ENCODE measurements at places on chromosomes 7 and 10.

DNA sequence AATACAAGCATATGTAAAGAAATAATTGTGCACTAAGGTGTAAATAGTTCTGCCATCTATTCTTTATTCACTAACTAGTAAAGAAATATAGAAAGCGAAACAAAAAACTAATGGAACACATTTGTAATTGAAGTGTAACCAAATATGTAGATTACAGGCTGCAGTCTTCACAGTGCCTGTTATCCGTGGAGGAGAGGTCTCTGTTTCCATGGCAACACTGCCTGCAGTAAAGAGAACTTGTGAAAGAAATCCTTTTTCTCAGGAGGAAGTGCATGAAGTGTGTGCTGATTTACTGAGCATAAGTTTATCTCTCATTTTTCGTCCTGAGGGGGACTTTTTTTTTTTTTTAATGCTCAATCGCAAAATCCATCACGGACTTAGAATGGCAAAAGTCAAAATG is 102.5 kb downstream of the APBB1IP start:
- DNase-seq: peak; percentile 78

GRCh38 chr10:60335708-60336107 is 54.0 kb downstream of the ANK3 start:
- no peak for DNase-seq

- DNase-seq: no peak
Observed at GRCh38 chr7:16083931-16084330, 337.4 kb downstream of the CRPPA start.

DNA sequence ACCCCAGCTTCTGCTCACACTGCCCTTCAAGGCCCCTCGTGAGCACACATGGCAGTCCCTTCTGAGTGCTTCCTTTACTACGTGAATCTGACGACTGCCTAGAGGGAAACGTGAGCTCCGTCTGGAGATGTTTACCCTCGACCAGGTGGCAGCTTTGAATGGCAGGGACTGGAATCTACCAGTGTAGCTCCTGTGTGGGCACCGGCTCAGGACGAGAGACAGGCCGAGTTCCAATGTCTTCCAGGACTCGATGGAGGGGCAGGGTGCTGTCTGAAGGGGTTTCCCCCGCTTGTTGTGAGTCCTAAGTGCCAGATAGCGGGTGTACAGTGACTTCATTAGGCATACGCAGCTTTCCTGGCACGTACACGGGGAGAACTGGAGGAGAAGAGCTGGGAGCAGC is 229.9 kb downstream of the ADARB2 start:
- no peak for DNase-seq

DNA sequence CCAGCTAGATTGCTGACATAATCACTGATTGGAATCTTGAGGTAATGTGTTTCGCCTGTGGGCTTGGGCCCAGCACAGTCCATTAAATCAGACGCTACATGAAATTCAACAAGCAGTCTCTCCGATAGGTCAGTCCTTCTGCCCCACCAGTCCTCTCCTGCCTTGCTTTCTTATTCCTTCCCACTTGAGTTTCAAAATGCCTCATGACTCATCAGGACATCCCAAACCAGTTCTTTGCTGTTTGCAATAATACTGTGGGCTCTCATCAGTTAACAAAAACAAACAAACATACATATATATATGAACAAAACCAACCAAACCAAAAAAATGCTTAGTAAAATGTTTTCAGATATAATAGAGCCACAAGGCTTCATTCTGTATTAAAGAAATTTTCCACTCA is 599.0 kb downstream of the SORCS1 start:
- DNase-seq: no peak

GRCh38 chr10:24503461-24504320 is 220.0 kb downstream of the ARHGAP21 start:
- DNase-seq: peak; percentile 56

GRCh38 chr7:4797858-4798705 is 22.7 kb downstream of the AP5Z1 start:
- peak; percentile 83 for DNase-seq

DNA sequence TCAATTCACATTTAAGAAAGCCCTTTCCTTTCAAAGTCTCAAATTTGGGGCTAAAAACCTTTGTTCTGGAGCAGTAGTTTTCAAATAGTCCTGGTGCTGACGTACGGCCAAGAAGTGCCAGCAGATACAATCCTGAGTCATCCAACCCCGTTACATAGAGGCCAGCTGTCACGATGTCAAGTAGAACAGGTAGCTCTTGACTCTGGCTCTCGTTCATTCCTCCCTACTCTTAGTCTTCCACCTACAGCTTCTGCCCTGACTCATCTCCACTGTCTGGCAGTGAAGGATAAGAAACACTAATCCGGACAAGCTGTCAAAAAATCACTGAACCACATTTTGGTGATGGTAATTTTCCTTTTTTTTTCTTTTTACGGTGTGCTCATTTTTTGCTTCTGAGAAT is 132.4 kb upstream of the PTN start:
- DNase-seq: no peak

- DNase-seq: no peak
Observed at GRCh38 chr7:118151671-118152070, 32.3 kb upstream of the LSM8 start.

- no peak for DNase-seq
Observed at GRCh38 chr7:41232086-41232485, 470.8 kb downstream of the INHBA start.

DNA sequence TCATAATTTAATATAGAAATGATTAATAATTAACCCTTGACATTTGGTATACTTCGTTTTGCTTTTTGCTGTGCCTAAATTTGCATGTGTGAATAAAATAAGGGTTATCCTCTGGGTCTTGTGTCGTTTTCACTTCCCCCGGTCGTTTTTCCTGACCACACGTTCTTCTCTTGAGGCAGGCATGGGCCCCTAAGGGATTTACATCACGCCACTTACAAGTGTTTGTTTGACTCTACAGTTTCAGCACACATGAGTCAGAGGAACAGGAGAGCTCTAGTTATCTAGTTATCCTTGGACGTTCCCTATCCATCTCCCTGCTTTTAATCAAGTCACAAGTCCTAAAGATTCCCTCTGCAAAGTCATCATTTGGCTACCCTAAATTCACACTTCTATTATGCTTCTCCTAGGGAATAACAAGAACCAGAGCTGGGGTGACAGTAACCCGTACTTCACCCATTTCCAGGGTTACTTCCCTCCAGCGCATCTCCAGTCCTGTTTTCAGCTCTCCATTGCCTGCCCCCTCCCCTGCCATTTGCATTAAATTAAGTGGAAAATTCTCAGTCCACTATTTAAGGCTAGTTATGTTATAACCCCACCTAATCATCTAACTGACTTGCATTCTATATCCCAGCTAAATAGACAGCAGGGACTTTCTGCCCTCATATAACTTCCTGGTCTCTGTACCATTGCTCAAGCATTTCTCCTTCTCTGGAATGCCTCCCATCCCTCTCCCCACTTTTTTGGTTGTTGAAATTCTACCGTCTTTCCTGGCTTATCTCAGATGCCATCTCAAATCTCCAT is 206.9 kb downstream of the PTEN start:
- no peak for DNase-seq

DNA sequence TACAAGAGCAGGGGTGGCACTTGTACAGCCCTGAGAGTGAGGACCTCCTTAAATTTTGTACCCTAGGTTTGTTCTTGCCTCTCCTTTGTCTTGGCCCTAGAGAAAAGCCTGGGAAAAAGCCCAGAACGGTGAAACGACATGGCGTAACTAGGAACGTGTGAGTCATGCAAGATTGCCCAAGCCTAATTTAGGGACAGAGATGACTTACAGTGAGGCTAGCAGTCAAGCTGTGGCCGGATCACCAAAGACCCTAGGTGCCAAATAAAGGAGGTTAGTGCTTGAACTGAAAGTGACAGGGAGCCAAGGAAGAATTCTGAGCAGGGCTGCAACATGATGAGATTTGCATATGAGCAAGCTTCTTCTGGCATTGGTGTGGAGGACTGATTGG is 25.1 kb downstream of the TBXAS1 start:
- DNase-seq: no peak

GRCh38 chr10:117547716-117548668 is 5.4 kb downstream of the EMX2 start:
- peak; percentile 58 for DNase-seq

All from neural progenitor cell (in vitro differentiated cells).